LHCN-M2 (cell line): ENCODE measurements at places on chromosomes 3 and 15. TPM values are rescaled to one million over a fixed set of nuclear protein-coding genes. Genes with fewer than 3 reads are reported as not detected.

Gene P2RY1
- total RNA-seq, result not detected in 2 replicates

Gene TEX9
- total RNA-seq, result 4.4 and 4.8 TPM in 2 replicates

Gene GPR176
- 51.9 and 53.3 TPM in 2 replicates for total RNA-seq

Gene LINGO1
- total RNA-seq, result not detected in 2 replicates

Gene DALRD3
- 42.5 and 45.7 TPM in 2 replicates for total RNA-seq

Gene SERPINI2
- total RNA-seq, result not detected in 2 replicates

Gene CAV3
- 20.3 and 30.4 TPM in 2 replicates for total RNA-seq

Gene ALDH1A3
- 0.06 and 0.11 TPM in 2 replicates for total RNA-seq

Gene GOLGA8J
- not detected in 2 replicates for total RNA-seq

Gene FILIP1L
- 2.2 and 4.7 TPM in 2 replicates for total RNA-seq

Gene STRC
- not detected in 2 replicates for total RNA-seq

GRCh38 chr3:191254098-191254873, 55.2 kb downstream of the OSTN start:
- no peak for DNase-seq

DNA sequence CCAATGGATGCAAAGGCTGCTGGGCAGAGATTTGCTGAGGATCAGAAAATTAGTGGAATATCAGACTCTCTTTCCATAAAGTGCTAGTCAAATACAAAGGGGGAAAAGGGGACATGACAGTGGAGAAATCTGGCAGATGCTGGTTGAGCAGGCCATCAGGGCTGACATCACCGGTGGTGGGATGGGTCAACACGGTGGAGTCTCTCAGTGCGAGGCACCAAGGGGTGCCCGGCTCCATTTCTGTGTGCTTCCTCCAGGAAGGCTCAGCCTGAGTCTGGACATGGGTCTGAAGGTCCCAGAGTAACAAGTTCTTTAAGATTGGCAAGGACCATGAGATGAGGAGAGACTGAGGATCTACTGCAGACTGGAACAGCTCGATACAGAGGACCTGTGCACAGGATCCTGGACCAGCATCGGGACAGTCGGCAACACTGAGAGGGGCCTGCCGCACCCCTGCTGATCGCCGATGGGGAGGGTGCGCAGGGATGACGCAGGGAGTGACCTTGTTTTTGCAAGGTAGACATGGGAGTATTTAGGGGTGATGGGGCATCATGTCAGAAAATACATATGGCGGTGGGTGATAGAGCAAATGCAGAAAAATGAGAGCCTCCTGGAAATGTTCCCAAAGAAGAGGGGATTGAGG, 92.7 kb downstream of the SEC22A start:
- DNase-seq, result no peak

- no peak for DNase-seq
Measured at GRCh38 chr15:85581495-85581894, 201.1 kb downstream of the AKAP13 start.

- DNase-seq, result no peak
Measured at GRCh38 chr3:183266454-183266853, 13.4 kb downstream of the B3GNT5 start.

GRCh38 chr3:115272036-115272824, 125.1 kb upstream of the ZBTB20 start:
- peak; percentile 84 for DNase-seq

GRCh38 chr3:33883538-33883950, 85.1 kb downstream of the PDCD6IP start:
- DNase-seq, result peak; percentile 60

- DNase-seq, result peak; percentile 95
Measured at GRCh38 chr3:149702691-149703441, 45.0 kb upstream of the WWTR1 start.

DNA sequence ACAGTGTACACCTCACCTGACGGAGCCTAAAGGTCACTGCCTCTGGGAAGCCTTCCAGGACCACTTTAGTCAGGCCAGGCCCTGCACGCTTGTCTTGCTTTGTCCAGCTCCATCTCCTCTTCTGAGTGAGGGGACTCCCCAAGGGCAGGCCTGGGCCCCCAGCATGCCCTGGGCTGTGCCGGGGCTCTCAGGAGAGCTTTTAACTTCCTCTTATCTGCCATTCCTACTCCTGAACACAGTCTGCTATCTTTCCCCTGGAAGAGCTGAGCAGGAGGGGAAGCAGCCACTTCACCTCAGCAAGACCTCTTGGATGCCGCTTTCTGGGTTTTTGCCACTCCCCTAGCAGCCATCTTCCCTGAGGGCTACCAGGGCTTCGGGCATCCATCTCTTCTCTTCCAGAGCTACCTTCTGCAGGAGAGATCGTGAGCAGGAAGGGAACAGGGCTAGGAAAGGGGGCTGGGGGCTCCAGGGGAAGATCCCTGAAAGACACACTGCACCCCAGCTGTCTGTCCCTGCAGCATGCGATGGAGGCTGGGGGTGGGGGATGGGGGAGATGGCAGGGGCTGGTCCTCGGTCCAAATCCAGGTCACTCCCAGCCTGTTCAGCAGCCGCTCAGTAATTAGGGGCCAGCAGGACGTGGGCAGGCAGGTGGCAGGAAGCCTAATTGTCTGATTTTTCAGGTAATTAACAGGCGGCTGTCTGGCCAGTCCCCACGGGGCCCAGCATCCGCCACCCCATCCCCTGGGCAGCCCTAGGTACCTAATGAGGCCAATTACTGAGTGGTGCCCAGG, 19.9 kb upstream of the RPL29 start:
- DNase-seq, result no peak

GRCh38 chr3:66392966-66393332, 107.9 kb downstream of the LRIG1 start:
- no peak for DNase-seq

- DNase-seq, result no peak
Measured at GRCh38 chr3:168996622-168997021, 666.9 kb downstream of the MECOM start.

DNA sequence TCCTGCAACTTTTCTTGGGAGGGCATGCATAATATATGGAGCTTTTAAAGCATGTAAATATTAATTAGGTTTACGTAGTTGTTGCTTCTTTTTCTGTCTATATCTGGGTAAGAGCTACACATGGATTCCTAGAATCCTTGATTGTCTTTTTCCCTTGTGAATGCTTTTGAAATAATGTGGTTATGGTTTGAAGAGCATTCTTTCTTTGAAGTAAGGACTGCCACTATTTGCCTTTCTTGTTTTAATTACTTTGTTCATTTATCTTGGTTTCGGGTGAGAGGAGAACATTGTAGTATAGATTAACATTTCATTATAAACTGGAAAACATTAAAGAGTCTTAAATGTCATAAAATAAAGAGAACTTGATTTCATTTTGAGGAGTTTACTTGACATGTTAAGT, 674.0 kb downstream of the ZBBX start:
- DNase-seq, result no peak

GRCh38 chr3:57093489-57093888, 33.0 kb downstream of the SPATA12 start:
- no peak for DNase-seq

- DNase-seq, result peak; percentile 81
Measured at GRCh38 chr3:133158686-133159085, 120.5 kb downstream of the TMEM108 start.

GRCh38 chr3:55449527-55449926, 37.6 kb downstream of the WNT5A start:
- no peak for DNase-seq

- DNase-seq, result peak; percentile 54
Measured at GRCh38 chr3:159263750-159264553, 462.1 kb downstream of the MFSD1 start.

- peak; percentile 90 for DNase-seq
Measured at GRCh38 chr15:38864827-38865581, 300.4 kb upstream of the RASGRP1 start.

- DNase-seq, result no peak
Measured at GRCh38 chr3:151393146-151393830, 8.7 kb upstream of the P2RY12 start.

DNA sequence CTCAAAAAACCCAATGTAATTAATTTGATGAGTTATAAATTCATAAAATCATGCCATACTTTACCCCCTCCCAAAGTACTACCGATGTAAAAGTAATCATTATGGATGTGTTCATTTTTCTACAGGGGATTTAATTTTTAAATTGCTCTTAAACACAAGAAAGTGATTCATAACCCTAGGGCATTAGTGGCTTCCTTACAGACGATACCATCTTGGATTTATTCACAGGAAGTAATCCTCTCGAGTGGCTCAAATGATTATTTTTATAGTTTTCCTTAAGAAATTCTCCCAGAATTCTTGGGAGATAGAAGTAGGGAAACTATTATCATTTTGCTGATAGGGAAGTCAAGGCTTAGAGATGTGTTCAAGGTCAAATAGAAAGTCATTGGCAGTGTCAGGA, 80.9 kb downstream of the PEX5L start:
- DNase-seq, result no peak

- DNase-seq, result no peak
Measured at GRCh38 chr15:31216215-31216911, 110.3 kb upstream of the KLF13 start.

DNA sequence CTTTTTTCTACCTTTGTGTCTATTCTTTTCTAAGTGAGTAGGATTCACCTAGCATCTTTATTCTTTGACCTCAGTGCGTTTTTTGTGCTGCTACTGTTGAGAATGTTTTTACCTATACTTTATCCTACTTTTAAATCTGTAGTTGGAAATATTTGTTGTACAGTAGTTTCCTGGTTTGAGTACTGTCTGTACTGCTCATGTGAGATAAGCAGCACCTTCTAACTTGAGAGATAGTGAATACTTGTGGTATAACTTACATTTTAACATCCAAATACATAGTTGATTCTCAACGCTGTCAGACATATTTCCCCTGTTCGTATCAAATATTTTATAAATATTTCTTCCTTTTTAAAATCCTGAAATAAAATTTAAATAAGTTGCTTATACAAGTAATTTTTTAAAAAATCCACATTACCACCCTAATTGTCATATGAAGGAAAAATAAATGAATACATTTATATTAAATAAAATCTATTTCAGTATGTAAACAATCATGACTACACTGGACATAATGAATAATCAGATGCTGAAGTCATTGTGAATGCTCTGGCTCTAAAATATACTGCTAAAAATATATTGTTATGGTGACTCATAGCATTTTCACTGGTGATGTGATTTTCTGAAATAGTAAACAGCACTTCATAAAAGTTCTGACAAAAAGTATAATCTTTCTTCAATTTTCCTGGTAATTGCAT, 17.4 kb downstream of the ATP11B start:
- DNase-seq, result no peak

- DNase-seq, result no peak
Measured at GRCh38 chr3:74623261-74623836, 8.9 kb upstream of the CNTN3 start.

- DNase-seq, result peak; percentile 95
Measured at GRCh38 chr3:23567917-23568316, 237.8 kb upstream of the UBE2E1 start.

GRCh38 chr3:150177673-150178381, 207.1 kb upstream of the PFN2 start:
- peak; percentile 75 for DNase-seq

DNA sequence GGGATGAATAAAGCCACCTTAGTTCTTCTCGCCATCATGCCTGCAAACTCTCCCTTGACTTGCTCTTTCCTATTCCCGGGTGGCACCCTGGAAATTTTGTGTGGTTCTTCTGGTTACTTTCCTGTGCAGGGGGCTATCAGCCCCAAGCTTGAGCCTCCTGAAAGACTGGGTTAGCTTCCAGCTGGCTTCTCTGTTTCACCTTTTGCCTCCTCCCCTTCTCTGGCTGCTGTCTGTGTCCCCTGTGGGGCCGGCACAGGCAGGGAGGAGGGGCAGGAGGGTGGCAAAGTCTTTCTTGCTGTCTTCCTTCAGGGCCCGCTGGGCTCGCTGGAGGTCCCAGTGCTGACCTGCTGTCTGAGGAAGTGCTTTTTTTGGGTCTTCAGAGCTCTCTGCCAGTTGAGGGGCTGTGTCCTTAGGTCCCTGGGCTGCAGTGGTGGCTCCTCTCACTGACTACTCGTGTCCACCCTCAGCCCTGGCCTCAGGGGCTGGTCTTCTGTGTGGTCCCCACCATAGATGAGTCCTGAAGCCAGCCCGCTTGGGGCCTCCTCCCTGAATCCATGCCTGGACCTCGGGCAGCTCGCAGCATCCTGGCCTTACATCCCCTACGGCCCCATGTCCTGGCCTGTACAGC, 196.5 kb downstream of the KLF13 start:
- no peak for DNase-seq

GRCh38 chr15:66981771-66982170, 83.6 kb upstream of the SMAD3 start:
- no peak for DNase-seq

GRCh38 chr3:98695796-98696195, 67.3 kb upstream of the ST3GAL6 start:
- DNase-seq, result peak; percentile 5

GRCh38 chr15:90592131-90592881, 62.6 kb downstream of the CRTC3 start:
- DNase-seq, result peak; percentile 62

DNA sequence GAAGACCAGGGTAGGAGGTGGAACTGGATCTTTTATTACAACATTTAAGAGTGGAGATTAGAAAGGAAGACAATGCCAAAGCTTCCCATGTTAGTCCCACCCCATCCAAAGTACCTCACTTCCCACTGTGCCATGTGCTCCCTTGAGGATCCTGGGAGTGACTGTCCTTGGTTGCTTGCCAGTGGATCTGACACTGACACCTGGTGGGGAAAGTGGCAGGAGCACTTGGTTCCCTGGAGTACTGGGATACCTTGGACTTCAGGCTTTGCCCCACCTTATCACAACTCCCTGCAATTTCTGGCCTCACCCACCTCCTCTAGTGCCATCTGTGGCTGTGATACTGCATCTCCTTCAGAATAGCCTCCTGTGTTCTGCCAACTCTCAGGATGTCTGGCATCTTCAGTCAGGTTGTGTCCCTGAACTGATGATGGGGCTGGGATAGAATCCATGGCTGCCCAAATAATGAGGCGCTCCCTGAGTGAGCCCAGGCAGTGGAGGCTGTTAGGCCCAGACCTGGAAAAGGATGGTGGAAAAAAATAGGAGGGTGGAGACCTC, 1.3 kb downstream of the ELL3 start:
- DNase-seq, result peak; percentile 65

DNA sequence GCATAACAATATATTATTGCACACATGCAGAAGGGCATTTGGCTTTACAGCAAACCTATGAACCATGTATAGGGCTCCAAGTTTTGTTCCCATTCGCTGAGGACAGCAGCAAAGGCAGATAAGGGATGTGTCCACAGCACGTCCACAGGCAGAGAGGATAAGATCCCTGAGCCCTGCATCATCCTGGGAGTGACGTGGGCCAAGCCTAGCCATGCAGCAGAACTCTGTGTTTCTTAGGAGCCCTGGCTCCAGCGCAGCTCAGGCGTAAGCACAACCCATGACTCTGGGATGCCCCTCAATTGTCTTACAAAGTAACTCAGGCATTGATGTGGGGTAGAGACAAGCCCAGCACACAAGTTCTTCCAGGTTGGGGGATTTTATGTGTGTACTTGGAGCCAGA, 194.3 kb upstream of the CTDSPL start:
- DNase-seq, result no peak

- DNase-seq, result peak; percentile 74
Measured at GRCh38 chr3:143067201-143067600, 52.4 kb upstream of the CHST2 start.

- no peak for DNase-seq
Measured at GRCh38 chr3:171688593-171688992, 121.7 kb downstream of the PLD1 start.
